Myocyte (in vitro differentiated cells): ENCODE measurements at places on chromosomes 6 and 20. TPM values are rescaled to one million over a fixed set of nuclear protein-coding genes. Genes with fewer than 3 reads are reported as not detected.

- no peak for DNase-seq
Observed at GRCh38 chr6:155310596-155310995, 3.7 kb downstream of the TFB1M start.

DNA sequence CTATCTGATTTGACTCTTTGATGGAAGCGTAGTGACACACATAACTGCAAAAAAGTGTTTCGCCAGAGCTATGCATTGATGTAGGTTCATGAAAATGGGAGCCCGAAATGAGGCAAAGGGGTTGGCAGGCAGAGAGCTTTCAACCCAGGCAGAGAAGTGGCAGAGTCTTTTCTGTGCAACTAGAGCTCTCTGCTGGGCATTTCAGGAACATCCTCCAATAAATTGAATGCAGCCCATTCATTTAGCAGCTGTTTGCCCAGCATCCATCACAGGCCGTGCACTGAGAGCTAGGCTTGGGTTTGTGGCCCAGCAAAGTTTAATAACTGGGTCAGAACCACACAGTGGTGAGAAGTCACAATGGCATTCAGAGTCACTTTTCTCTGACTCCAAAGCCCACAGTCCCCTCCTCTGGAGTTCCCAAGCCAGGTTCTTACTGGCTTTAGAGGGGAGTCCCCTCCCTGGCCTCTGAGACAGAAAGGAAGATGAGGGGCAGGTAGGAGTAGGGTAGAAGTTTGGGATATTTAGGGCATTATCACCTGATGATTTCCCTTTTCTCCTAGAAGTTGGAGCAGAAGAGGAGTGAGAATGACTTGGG, 31.8 kb upstream of the ELMO2 start:
- DNase-seq: peak; percentile 67

RAET1L gene
- total RNA-seq: not detected in 2 replicates

MAP3K4 gene
- 23.5 and 27.7 TPM in 2 replicates for total RNA-seq
